HT1080 (cell line): ENCODE measurements at places on chromosomes 5 and 9. TPM values are rescaled to one million over a fixed set of nuclear protein-coding genes. Genes with fewer than 3 reads are reported as not detected.

DNA sequence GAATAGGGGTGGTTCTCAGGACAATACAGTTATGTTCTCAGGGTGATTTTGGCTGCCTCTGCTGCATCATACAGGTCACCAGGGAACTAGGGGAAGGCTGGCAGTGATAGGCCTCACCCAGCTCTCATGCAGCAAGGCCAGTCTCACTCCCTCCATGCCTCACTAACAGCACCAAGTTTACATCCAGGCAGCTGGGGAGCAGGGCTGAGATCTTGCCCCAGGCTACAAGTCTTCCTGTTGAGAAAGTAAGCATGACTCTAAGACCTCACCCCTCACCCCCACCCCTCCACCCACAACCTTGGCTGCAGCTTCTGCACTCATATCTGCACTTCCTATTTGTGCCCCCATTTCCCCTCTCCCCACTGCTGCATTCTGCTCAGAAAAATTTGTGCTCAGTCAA, 481.2 kb downstream of the ACTL7B start:
- DNase-seq, result no peak

DNA sequence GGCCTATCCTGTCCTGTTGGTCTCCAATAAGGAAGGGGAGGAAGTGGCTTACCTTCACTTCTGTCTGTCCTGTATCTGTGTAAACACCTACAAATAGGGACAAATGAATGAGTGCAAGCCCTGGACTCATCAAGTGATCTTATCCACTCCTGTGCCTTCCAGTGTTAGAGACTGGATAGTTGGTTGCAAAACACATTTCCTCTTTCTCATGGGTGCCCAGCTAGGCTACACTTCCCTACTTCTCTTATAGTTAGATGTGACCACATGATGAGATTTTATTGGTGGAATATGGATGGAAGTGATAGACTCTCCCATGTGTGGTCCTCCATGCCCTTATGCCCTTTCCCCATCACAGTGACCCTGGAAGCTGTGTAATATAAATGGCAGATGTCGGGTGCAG, 16.9 kb upstream of the PFDN1 start:
- no peak for DNase-seq

- DNase-seq, result no peak
Observed at GRCh38 chr9:98472216-98472615, 216.8 kb upstream of the TBC1D2 start.

DNA sequence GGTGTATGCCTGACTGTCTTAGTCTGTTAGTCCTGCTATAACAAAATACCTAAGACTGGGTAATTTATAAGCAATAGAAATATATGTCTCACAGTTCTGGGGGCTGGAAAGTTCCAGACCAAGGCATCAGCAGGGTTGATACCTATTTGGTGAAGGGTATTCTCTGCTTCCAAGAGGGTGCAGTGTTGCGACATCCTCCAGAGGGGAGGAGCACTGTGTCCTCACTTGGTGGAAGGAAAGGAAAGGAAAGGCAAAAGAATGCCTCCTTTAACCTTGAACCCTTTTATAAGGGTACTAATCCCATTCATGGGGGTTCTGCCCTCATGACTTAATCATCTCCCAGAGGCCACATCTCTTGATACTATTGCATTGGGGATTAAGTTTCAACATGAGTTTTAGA, 42.0 kb upstream of the SLC24A2 start:
- DNase-seq, result no peak

DNA sequence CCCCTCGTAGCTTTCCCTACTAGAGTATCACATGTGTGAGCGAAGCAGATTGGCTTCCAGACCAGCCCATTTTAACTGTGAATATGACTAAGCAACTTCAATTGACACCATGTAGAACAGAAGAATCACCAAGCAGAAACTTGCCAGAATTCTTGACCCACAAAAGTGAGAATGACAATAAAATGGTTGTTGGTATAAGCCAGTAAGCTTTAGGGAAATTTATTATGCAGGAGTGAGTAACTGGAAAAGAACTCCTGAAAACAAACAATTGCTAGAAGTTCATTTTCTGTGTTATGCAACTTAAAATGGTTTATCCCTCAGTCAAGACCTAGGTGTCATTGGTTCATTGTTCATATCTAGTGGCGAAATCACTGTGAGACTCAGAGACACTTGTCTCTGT, 303.1 kb downstream of the DMRT2 start:
- DNase-seq, result peak; percentile 28

DNA sequence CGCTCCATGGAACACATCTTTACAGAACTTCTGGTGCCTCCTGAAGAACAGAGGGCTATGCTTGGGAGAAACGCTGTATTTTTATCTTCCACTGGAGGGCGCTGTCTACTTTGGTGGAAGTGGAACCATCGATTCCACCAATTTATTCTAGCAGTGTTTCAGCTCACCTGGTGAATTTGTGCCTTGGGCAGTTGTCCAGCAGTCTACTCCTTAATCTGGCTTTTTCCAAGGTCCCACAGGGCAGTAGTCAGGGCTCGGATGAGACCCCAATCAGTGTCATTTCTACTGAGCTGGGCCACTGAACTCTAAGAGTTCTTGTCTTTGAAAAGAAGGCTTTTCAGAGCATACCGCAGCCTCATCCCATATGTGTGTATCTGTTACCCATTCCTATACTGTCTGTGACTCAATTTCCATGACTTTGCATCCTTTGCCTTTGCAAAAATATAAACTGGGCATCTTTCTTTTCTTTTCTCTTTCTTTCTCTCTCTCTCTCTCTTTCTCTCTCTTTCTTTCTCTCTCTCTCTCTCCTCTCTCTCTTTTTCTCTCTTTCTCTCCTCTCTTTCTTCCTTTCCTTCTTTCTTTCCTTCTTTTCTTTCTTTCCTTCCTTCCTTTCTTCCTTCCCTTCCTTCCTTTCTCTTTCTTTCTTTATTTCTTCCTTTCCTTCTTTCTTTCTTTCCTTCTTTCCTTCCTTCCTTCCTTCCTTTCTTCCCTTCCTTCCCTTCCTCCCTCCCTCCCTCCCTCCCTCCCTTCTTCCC, 138.4 kb upstream of the ZNF618 start:
- peak; percentile 45 for DNase-seq

GRCh38 chr5:67065237-67065636, 131.4 kb downstream of the CD180 start:
- no peak for DNase-seq

TAF11L14 gene
- not detected in 2 replicates for total RNA-seq
